Type B pancreatic cell (in vitro differentiated cells): ENCODE measurements at places on chromosomes 5 and 9. TPM values are rescaled to one million over a fixed set of nuclear protein-coding genes. Genes with fewer than 3 reads are reported as not detected.

The SPACA9 gene
- 5.2 and 8.3 TPM in 2 replicates for total RNA-seq

The ANKRD18B gene
- 2.8 and 10.3 TPM in 2 replicates for total RNA-seq

The BRD3OS gene
- total RNA-seq: 17.0 and 24.0 TPM in 2 replicates

DNA sequence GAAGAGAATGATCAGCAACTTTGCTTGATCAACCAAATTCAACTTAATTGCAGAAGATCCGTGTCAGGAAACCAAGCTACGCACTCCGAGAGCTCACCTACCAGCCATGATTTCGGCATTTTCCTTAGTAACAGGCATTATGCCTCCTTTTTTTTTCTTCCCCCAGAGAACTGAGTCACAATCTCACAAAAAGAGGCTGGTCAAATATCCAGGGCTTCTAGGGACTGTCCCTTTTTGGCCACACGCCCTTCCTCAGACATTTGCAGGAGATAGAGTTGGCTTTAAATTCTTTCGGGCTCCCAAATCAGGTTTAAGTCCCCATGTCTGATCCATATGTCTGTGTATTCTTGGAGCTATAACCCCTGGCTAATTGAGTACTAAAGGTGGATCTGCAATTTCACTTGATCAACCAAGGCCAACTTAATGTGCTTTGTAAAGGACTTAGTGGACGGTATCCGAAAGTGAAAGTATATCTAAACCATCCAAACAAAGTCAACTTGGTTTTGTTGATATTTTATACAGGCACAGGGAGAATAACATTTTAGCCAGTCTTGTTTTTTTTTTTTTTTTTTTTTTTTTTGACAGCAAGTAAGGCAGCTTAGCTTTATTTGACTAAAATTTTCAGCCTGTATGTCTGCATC lies 100.8 kb upstream of the TBCA start:
- H3K36me3 ChIP-seq: no peaks in the 10 kb centered on the region
- no peaks in the 10 kb centered on the region for H3K4me1 ChIP-seq
- no peak overlapping the region for H3K27ac ChIP-seq
- no peak overlapping the region for H3K4me3 ChIP-seq
- no peak for DNase-seq

GRCh38 chr9:68887232-68887631 lies 126.7 kb downstream of the PRKACG start:
- H3K4me1 ChIP-seq: no peaks in the 10 kb centered on the region
- H3K36me3 ChIP-seq: no peaks in the 10 kb centered on the region
- DNase-seq: no peak
- no peak overlapping the region for H3K27ac ChIP-seq

The C9orf40 gene
- total RNA-seq: 6.2 and 10.4 TPM in 2 replicates

The SLC4A9 gene
- 0.17 TPM in 1 of 2 replicates, not detected in the other for total RNA-seq

The TSSK1B gene
- 0.12 and 0.24 TPM in 2 replicates for total RNA-seq

The QSOX2 gene
- 15.6 and 23.6 TPM in 2 replicates for total RNA-seq

- peaks cover 24% of the 10 kb centered on the region for H3K27me3 ChIP-seq
- H3K27ac ChIP-seq: no peak overlapping the region
- no peaks in the 10 kb centered on the region for H3K36me3 ChIP-seq
- H3K4me1 ChIP-seq: peaks cover 5% of the 10 kb centered on the region
- no peak overlapping the region for H3K4me3 ChIP-seq
Observed at GRCh38 chr5:176664886-176665285, 17.6 kb downstream of the TSPAN17 start.

The ADGRD2 gene
- total RNA-seq: 0.21 and 0.31 TPM in 2 replicates

DNA sequence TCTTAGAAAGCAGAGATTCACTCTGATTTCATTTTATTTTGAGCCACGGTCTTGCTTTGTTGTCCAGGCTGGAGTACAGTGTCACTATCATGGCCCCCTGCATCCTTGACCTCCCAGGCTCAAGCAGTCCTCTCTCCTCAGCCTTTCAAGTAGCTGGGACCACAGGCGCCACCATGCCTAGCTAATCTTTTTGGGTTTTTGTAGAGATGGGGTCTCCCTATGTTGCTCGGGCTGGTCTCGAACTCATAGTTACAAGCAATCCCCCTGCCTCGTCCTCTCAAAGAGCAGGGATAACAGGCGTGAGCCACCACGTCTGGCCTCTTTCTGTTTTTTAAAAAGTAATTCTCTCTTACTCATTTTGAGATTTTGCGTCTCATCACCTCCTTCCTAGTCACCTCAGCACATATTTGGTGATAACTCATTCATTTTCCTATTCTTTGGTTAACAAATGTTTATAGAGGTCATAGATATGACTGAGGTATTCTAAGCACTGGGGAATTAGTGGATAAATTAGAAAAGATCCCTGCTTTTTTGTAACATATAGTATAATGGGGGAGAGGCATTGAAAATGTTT lies 10.8 kb upstream of the DCP2 start:
- H3K27ac ChIP-seq: no peak overlapping the region
- no peak for DNase-seq
- no peak overlapping the region for H3K4me3 ChIP-seq

DNA sequence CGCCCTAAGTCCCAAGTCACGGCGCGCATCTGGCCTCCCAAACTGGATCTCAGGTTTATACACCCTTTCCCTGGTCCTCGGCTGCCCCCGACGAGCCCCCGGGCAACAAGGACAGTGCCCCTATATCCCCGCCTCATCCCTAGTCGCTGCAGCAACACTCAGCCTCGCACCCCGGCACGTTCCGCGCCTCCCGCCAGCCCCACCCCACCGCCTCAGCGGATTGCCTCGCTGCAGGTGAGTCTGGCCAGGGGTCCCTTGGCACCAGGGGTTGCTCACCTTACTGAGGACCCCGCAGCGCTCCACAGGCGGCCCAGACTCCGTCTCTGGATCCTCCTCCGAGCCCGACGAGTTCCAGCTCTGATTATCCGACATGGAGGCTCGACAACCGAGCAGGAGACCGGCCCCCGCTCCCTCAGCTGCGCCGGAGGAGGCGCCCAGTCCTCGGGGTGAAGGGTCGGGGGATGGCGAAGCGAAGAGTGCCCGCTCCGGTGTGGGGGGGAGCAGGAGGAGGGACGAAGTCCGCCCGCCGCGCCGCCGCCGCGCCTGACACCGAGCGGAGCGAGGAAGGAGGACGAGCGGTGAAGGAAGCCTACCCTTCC lies 494 bp downstream of the CERT1 start:
- DNase-seq: no peak
- peak overlapping the region; percentile 99 for H3K4me3 ChIP-seq
- H3K36me3 ChIP-seq: peaks cover 7% of the 10 kb centered on the region

- H3K36me3 ChIP-seq: peaks cover 4% of the 10 kb centered on the region
- peak overlapping the region; percentile 99 for H3K4me3 ChIP-seq
- no peaks in the 10 kb centered on the region for H3K27me3 ChIP-seq
Observed at GRCh38 chr5:43312699-43313034, 545 bp downstream of the HMGCS1 start.

DNA sequence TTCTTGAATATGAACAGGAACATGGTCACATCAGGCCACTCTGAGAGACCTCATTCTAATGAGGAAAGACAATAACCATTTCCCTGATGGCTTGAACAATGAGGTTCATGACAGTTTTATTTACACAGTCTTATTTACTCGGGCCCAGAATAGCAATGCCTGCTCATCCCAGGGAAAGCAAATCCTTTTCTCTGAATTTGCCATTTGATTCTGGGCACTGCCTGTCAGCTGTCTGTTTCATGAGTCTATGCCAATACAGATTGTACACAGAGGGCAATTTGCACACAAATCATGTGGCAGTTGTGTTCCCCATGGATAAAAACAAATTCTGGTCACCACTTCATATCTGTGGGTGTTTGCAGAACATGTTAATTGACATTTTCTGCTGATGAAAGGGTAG lies 492.5 kb downstream of the ACTL7B start:
- DNase-seq: no peak
- peaks cover 5% of the 10 kb centered on the region for H3K4me1 ChIP-seq
- no peak overlapping the region for H3K4me3 ChIP-seq
- no peaks in the 10 kb centered on the region for H3K36me3 ChIP-seq

The TIMD4 gene
- not detected in 2 replicates for total RNA-seq

GRCh38 chr5:72612810-72613209 lies 105.6 kb upstream of the ZNF366 start:
- no peaks in the 10 kb centered on the region for H3K27me3 ChIP-seq
- peaks cover 24% of the 10 kb centered on the region for H3K4me1 ChIP-seq
- no peak overlapping the region for H3K4me3 ChIP-seq
- no peaks in the 10 kb centered on the region for H3K36me3 ChIP-seq
- DNase-seq: no peak
- no peak overlapping the region for H3K27ac ChIP-seq

The LECT2 gene
- total RNA-seq: not detected in 2 replicates

The GRIN3A gene
- total RNA-seq: 2.6 and 5.3 TPM in 2 replicates

- DNase-seq: no peak
- H3K4me1 ChIP-seq: peaks cover 11% of the 10 kb centered on the region
- no peaks in the 10 kb centered on the region for H3K27me3 ChIP-seq
- H3K27ac ChIP-seq: no peak overlapping the region
- H3K4me3 ChIP-seq: no peak overlapping the region
Observed at GRCh38 chr5:143673676-143674468, 138.1 kb upstream of the HMHB1 start.

- no peak overlapping the region for H3K27ac ChIP-seq
- peaks cover 22% of the 10 kb centered on the region for H3K36me3 ChIP-seq
- peaks cover 3% of the 10 kb centered on the region for H3K27me3 ChIP-seq
- peaks cover 26% of the 10 kb centered on the region for H3K4me1 ChIP-seq
- peak overlapping the region; percentile 99 for H3K4me3 ChIP-seq
Observed at GRCh38 chr5:178203670-178204181, 607 bp upstream of the HNRNPAB start.

The TMEM174 gene
- not detected in 2 replicates for total RNA-seq

DNA sequence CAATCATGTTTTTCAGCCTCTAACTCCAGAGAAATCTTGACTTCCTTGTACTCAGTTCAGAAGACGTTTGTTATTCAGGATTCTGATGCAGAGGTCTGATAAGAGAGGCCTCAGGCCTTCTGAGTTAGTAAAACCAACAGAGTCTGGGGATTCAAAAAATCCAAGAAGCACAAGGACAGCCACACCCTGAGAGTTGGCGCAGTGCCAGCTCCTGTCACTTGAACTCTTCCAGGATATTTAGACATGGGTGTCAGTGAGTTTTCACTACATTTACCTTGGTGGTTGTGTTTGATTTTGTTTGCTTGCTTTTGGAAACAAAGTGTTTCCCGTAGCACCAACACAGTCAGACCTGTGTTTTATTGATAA lies 41.6 kb upstream of the PDE8B start:
- H3K4me3 ChIP-seq: peak overlapping the region; percentile 51
- no peaks in the 10 kb centered on the region for H3K27me3 ChIP-seq
- H3K4me1 ChIP-seq: peaks cover 11% of the 10 kb centered on the region

GRCh38 chr5:108579236-108579635 lies 168.5 kb upstream of the FER start:
- H3K4me3 ChIP-seq: no peak overlapping the region
- no peak for DNase-seq
- H3K4me1 ChIP-seq: no peaks in the 10 kb centered on the region
- H3K27ac ChIP-seq: no peak overlapping the region
- no peaks in the 10 kb centered on the region for H3K36me3 ChIP-seq

GRCh38 chr5:68333649-68334552 lies 118.3 kb downstream of the PIK3R1 start:
- no peak overlapping the region for H3K4me3 ChIP-seq
- H3K27me3 ChIP-seq: no peaks in the 10 kb centered on the region
- H3K4me1 ChIP-seq: peaks cover 8% of the 10 kb centered on the region
- no peak overlapping the region for H3K27ac ChIP-seq
- DNase-seq: no peak
- H3K36me3 ChIP-seq: no peaks in the 10 kb centered on the region

GRCh38 chr5:178993236-178993765 lies 1.8 kb downstream of the GRM6 start:
- no peaks in the 10 kb centered on the region for H3K4me1 ChIP-seq
- DNase-seq: no peak
- H3K4me3 ChIP-seq: peak overlapping the region; percentile 51
- no peaks in the 10 kb centered on the region for H3K36me3 ChIP-seq
- H3K27me3 ChIP-seq: peaks cover 60% of the 10 kb centered on the region
- H3K27ac ChIP-seq: no peak overlapping the region

The C9orf50 gene
- not detected in 2 replicates for total RNA-seq

GRCh38 chr5:155750571-155750970 lies 576.4 kb upstream of the SGCD start:
- H3K36me3 ChIP-seq: no peaks in the 10 kb centered on the region
- no peak overlapping the region for H3K27ac ChIP-seq
- H3K4me3 ChIP-seq: no peak overlapping the region

GRCh38 chr9:124209279-124209678 lies 48.5 kb upstream of the NEK6 start:
- H3K27me3 ChIP-seq: peaks cover 9% of the 10 kb centered on the region
- H3K27ac ChIP-seq: no peak overlapping the region
- H3K4me1 ChIP-seq: no peaks in the 10 kb centered on the region
- no peaks in the 10 kb centered on the region for H3K36me3 ChIP-seq
- no peak for DNase-seq

DNA sequence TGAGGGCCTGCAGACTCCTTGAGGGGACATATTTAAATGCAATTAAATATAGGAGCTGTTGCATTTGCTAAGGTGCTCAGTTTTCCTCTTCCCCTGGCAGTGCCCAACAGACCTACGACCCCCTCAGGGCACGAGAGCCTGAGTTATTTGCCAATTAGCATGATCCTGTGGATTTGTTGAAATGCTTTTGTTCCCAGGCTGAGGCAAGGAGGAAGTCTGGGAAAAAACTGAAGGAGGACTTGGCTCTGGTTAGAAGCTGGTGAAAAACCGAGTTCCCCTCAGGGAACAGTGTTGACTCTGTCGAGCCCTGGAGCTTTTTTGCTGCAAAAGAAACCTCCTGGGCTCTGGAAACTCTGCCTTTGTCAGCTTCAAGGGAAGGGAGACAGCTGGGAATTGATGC lies 103.6 kb upstream of the SHB start:
- no peak overlapping the region for H3K27ac ChIP-seq
- no peaks in the 10 kb centered on the region for H3K36me3 ChIP-seq
- no peaks in the 10 kb centered on the region for H3K27me3 ChIP-seq
- no peak overlapping the region for H3K4me3 ChIP-seq
- DNase-seq: no peak

The IL4 gene
- total RNA-seq: not detected in 2 replicates

The CKMT2 gene
- total RNA-seq: 4.3 and 10.4 TPM in 2 replicates

GRCh38 chr5:88734983-88735382 lies 148.0 kb downstream of the MEF2C start:
- peaks cover 11% of the 10 kb centered on the region for H3K27me3 ChIP-seq
- no peak overlapping the region for H3K4me3 ChIP-seq
- no peak for DNase-seq
- H3K36me3 ChIP-seq: peaks cover 5% of the 10 kb centered on the region
